ENCODE measurements at places on chromosomes 1 and 21.

- DNase-seq: no peak
Observed at GRCh38 chr1:36612881-36613280, 130.2 kb upstream of the CSF3R start.

- no peak for DNase-seq
Observed at GRCh38 chr1:228305721-228306152, 97.9 kb downstream of the OBSCN start.

DNA sequence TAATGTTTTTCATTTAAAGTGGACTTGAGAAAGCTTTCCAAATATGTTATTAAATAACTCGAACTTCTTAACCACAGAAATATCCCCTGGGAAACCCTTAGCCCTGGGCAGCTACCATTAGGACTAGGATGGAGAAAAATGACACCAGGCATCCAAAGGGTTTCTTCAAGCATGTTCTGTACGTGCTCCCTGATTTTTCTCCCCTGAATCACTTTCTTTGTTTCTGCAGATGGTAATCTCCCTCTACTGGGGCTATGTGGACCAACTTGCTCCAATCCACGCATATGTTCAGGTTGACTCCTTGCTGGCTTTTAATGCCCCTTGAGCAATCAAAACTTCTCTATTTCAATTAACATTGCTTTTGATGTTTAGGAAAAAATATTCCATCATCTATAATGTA lies 312.7 kb upstream of the C1orf87 start:
- no peak for DNase-seq

GRCh38 chr1:44333376-44333775 lies 21.7 kb downstream of the ERI3 start:
- DNase-seq: no peak

DNA sequence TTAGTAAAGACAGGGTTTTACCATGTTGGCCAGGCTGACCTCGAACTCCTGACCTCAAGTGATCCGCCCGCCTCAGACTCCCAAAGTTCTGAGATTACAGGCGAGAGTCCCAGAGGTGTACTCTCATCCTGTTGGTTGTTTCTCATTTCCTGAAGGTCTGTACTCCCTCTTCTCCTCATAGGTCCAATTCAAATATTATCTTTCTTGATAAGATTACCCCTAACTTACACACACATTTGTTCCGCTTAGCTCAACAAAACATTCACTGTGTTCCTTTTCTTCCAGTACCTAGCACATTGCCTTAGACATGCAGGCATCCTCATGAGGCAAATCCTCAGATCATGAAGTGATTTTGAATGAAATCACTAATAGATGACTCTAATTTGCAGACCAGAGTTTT lies 72.4 kb upstream of the SSX2IP start:
- DNase-seq: no peak

DNA sequence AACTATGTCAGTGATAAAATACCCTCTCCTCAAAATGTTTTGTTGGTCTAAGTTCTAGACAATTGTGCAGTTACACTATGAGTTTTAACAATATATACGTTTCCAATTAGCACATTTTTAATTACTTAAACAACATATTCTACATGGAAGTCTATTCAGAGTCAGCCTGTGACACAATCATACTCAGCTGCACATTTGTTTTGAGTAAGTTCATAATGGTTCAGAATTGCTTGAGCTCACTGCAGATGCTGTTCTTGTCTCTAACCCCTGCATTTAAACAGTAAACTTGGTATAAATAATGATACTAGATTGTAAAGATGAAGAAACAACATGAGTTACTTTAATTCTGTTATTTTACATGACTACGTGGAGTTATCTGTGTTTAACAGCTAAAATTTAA lies 30.6 kb downstream of the CDKN2C start:
- DNase-seq: no peak

DNA sequence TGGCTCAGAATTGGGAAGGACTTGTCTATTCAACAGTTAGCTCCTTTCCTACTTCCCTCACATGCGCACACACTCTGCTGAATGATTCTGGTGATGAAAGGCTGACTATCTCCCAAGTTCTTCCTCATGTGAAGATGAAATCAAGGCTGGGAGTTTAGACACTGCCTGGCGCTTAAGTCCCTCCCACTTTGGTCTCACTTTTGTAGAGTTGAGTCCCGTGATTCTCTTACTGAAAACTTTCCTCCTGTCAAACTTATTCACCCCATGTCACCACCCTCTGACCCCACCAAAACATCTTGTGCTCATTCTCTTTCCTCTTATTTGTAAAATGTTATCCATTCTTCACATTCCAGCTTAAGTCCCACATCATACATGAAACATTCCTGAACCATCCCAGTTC lies 8.4 kb upstream of the MRPS6 start:
- DNase-seq: no peak

DNA sequence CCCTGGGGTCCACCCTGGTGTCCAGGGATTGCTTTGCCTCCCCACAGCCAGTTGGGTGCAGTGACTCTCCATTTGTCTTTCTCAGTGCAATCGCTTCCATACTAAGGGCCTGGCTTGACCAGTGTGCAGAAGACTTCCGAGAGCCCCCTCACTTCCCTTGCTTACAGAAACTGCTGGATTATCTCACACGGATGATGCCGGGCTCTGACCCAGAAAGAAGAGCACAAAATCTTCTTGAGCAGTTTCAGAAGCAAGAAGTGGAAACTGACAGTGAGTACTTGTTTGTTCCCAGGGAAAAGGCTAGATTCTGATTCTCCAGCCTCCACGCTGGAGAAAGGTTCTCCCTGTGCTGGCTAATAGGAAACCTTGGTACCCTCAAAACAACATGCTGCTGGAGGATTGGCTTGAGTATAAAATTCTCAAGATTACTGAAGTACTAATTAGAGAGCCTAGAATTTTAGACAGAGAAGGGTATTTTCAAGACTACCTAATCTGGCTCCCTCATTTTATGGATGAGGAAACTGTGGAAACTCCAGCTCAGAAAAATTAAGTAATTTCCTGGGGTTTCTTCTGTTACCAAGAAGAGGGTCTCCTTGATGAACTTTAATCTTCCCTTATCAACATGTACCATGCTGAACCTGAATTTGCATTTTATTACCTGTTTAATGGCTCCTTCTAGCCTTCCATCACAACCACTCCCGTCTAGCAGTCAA lies 75.8 kb downstream of the RGL1 start:
- no peak for DNase-seq

- DNase-seq: no peak
Observed at GRCh38 chr1:213394837-213395236, 343.8 kb downstream of the RPS6KC1 start.

GRCh38 chr1:118958937-118959631 lies 29.1 kb downstream of the TBX15 start:
- DNase-seq: no peak

DNA sequence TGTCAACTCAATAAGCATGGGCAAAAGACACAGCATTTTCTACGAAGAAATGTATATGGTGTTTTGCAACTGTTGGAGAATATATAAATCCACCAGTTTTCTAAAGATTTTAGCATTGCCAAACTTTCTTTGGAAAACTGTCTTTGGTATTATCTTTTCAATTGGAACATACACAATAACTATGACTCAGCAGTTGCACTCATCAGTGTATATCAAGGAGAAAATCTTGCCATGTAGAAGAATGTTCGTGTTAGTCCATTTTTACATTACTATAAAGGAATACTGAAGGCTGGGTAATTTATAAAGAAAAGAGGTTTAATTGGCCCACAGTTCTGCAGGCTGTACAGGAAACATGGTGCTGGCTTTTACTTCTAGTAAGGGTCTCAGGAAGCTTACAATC lies 41.1 kb downstream of the PRKAA2 start:
- no peak for DNase-seq

- DNase-seq: peak; percentile 33
Observed at GRCh38 chr1:204198348-204199340, 2.4 kb upstream of the KISS1 start.

DNA sequence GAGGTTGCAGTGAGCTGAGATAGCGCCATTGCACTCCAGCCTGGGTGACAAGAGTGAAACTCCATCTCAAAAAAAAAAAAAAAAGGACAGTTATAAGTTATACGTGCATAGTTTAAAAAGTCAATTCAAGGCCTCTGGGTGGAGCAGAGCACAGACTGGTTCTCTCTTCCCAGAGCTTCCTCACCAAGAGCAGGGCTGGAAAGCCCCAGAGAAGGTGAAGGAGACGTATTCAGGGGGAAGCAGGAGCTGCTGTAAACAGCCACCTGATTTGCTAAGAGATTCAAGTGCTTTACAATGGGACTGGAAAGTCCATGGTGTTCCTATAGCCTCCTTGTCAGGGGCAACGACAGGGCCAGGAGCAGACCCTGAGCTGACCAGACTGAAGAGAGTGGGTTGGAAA lies 85.0 kb upstream of the LYST start:
- no peak for DNase-seq

GRCh38 chr1:66552829-66553228 lies 18.9 kb downstream of the SGIP1 start:
- no peak for DNase-seq
